Stimulated activated CD8-positive, alpha-beta memory T cell treated with anti-CD3 and anti-CD28 coated beads, Interleukin-15, amount 100 ng/mL, for 1 hour (primary cell): ENCODE measurements at places on chromosomes 1 and 21.

GRCh38 chr1:65791801-65792668 is 660 bp upstream of the PDE4B start:
- no peak for DNase-seq

- no peak for DNase-seq
Observed at GRCh38 chr1:231684356-231685244, 58.0 kb downstream of the DISC1 start.

DNA sequence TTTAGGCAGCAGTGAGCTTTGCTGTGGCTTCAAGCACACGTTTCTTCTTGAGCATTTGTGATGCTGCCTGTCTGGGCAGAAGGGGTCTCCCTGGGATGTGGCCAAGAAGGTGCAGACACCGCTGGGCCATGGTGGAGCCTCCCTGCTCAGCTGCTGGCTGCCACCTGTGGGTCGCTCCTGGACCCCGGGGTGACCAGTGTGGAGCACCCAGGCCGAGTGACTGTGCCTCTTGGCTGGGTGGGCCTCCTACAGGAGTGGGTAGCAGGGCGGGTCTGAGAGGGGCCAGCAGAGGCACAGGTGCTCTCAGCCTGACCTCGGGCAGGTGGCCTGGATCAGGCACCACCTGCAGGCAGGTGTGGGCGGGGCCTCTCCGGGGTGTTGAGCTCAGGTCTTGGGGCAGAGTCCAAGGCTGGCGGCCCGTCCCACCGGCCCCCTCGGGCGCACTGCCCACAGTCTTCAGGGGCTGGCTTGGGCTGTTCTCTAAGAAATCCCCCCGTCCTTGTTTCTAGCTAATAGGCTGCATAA is 42.0 kb upstream of the COL6A1 start:
- DNase-seq: no peak

DNA sequence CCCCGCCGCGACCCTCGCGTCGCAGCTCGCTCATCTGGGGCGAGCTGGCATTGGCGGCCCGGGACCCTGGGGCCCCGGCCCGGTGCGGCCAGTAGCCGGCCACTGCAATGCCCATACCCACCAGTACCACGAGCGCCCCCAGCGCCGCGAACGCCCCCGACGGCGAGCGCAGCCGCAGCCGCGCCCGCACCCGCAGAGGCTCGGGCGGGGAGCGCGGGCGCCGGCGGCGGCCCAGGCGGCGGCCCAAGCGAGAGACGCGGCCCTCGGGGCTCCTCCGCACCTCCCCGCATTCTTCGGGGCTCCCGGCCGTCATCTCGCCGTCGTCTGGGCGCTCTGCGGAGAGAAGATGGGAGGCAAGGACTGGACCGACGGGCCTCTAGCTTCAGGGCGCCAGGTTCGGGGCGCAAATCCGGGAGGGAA is 2.2 kb downstream of the TMEM200B start:
- DNase-seq: no peak

DNA sequence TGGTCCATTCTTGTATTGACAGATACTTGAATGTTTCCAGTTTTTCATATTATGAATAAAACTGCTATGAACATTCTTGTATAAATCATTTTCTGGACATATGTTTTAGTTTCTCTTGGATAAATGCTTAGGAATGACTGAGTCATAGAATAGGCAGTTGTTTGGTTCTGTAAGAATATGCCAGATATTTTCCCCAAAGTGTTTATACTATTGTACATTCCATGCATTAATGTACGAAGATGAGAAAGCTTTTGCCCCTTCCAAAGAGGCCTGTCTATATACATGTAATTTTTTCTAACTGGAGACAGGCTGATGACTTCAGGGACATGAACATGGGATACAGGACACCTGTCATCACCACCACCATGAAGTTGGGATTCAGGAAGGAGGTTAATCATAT is 11.3 kb downstream of the NBPF3 start:
- no peak for DNase-seq

- DNase-seq: no peak
Observed at GRCh38 chr1:66359269-66359668, 174.7 kb upstream of the SGIP1 start.

DNA sequence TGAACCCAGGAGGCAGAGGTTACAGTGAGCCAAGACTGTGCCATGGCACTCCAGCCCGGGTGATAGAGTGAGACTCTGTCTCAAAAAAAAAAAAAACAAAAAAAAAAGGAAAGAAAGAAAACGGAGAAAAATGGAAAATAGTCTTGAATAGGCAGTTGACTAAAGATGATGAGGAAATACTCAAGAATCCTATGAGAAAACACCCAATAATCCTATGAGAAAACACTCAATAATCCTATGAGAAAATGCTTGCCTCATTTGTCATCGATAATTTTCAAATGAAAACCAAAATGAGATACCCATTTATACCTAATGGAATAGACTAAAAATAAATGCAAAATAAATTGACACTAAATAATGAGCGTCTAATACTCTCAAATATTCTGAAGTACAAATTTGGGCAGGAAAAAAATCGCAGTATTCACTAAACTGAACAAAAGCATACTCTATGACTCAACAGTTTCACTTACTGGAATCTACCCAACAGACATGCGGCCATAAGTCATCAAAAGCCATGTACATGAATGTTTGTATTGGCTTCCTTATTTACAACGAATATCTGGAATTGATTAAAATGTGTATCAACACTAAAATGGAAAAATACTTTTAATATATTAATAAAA is 733.9 kb upstream of the CHRM3 start:
- DNase-seq: no peak

- DNase-seq: no peak
Observed at GRCh38 chr1:218763538-218763937, 410.1 kb upstream of the LYPLAL1 start.

DNA sequence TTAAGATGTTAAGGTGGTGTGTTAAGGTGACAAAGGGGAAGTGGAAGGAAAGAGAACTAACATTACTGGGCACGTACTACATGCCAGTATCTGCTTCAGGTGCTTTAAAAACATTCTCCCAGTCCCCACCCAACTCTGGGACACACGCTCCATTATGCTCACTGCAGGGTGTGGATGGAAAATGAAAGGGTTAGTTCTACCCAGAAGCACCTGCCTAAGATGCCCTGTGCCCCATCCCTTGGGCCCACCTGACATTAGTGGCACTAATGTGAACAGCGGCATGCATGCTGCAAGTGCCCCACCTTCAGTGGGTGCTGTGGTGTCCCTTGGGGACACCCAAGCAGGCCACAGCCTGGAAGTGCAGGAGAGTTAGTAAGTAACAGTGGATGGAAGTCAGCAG is 82.9 kb upstream of the CXADR start:
- no peak for DNase-seq

DNA sequence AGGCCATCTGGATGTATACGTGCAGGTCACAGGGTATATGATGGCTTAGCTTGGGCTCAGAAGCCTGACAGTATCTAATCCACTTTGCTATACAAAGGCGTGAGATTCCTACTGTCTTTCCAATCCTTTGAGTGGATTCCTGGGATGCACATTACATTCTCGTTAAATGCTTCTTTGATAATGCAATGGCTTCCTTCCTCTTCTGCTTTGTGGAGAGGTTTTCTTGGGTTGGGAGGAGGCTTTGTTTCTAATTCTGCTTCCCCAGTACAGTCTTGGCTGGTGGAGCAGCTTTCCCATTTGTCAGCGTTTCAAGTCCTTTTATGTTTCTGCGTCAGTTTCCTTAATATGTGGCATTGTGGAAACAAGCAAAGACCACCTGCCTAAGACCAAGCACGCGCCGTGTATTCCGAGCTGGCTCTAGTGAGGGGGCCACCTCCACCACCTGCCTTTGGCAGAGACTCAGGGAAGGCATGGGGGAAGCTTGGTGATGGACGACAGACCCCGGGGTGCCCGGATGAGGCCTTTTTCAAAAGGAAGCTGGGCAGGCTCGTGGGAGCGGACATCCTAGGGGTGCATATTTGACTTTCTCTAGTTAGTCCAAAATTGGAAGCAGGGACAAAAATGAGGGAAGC is 72.7 kb downstream of the WDR4 start:
- no peak for DNase-seq

DNA sequence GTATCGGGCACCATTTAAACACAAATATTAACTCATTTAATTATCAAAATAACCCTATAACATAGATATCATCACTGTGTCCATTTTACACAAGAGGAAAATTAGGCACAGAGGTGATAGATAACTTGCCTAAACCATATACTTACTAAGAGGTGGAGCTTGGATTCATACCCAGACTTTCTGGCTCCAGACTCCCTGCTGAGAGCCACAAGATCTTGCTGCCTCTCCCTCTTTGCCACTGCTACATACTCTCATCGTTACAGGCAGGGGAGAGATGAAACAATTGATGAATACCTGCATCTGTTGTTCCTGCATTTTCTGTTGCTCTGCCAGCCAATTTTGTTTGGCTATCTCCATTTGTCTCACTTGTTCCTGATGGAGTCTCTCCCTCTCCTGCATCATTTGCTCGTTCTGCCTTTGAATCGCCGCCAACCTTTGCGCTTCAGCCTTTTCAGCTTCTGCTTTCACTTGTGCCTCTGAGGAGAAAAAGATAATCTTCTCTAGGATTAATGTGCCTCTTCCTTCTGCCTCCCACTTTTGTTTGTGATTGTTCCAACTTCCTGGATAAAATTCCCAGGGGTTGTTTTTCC is 10.6 kb downstream of the GBP5 start:
- DNase-seq: no peak

DNA sequence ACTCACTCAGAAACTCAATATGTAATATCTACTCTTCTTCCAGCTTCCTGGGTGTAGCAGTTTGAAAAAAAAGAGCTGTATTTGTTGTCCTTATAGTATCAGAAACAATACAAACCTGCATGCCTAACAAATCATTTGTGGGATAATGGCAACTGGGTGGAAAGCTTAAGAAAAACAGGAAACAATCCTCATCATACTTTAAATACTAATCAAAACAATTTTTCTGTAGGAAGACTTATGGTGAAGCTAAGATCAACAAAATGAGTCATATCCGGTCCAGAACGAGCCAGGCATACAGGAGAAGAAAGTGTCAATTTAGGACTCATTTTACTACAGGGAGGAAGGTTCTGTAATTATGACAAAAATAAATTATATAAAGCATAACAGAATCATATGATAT is 181.8 kb upstream of the ADGRL4 start:
- no peak for DNase-seq

GRCh38 chr1:225253784-225254183 is 174.1 kb downstream of the LBR start:
- DNase-seq: no peak

- DNase-seq: no peak
Observed at GRCh38 chr1:67257173-67257535, 50.5 kb upstream of the IL12RB2 start.

GRCh38 chr1:27725374-27726172 is at the start of gene FAM76A:
TSS of gene FAM76A (plus strand) at chr1:27725961. CDS start at chr1:27726081, 120 bp downstream.
- peak; percentile 99 for DNase-seq

- peak; percentile 51 for DNase-seq
Observed at GRCh38 chr1:111204201-111204982, 3.9 kb upstream of the DENND2D start.

DNA sequence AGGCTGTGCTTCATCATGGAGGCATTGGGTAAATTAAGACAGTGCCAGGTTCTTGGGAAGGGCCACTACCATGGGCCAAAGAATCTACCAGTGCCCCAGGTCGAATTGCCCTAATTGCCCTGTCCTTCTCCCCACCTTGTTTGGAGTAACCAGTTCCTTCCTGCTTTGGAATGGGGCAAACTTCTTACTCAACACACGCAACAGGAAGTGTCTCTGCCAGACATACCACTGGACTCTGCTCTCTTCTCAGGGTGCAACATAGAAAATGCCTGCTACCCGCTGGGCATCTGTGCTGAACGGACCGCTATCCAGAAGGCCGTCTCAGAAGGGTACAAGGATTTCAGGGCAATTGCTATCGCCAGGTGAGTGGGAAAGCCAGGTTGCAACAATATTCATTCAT is 15.8 kb downstream of the CDA start:
- DNase-seq: no peak

GRCh38 chr21:40717028-40717427 is 129.9 kb downstream of the DSCAM start:
- DNase-seq: no peak

GRCh38 chr1:58006421-58007046 is 540.0 kb downstream of the OMA1 start:
- no peak for DNase-seq

GRCh38 chr1:229191066-229191674 is 79.7 kb upstream of the RAB4A start:
- DNase-seq: no peak

GRCh38 chr1:9824702-9825089 is 931 bp upstream of the CLSTN1 start:
- no peak for DNase-seq

DNA sequence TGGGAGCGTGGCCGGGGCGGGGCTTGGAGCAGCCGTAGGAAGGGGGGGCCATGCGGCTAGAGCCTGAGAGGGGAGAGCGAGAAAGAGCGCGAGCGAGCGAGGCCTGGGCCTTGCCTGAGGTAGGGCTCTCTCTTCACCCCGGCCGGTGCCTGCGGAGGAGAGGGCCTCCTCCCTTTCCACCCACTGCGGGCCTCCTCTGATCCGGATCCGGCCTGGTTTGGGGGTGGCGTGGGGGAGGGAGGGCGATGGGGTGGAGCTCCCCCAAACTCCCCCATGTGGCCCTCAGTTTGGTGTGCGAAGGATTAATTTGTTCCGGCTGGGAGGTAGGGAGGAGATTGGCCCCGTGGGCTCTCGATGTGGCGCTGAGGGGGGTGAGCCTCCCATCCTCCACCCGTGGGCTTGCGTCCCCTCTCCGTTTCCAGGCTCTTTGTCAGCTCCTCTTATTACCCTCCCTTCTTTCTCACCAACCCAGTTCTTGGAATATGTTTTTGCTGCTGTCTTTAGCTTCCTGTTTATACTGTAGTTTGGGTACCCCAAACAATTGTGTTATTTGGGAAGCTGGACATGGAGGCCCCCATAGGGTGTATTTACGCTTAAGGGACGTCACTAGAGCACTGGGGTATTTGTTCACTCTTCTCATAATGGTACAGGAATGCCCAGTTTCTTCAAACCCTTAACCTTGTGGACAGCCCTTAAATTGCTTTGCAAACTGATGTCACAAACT is 685 bp downstream of the UBAP2L start:
- DNase-seq: peak; percentile 46

GRCh38 chr1:164704954-164705353 is 146.0 kb downstream of the PBX1 start:
- DNase-seq: no peak

GRCh38 chr1:184210862-184211261 is 159.3 kb downstream of the TSEN15 start:
- no peak for DNase-seq

GRCh38 chr1:99751877-99752504 is 14.4 kb downstream of the FRRS1 start:
- no peak for DNase-seq

DNA sequence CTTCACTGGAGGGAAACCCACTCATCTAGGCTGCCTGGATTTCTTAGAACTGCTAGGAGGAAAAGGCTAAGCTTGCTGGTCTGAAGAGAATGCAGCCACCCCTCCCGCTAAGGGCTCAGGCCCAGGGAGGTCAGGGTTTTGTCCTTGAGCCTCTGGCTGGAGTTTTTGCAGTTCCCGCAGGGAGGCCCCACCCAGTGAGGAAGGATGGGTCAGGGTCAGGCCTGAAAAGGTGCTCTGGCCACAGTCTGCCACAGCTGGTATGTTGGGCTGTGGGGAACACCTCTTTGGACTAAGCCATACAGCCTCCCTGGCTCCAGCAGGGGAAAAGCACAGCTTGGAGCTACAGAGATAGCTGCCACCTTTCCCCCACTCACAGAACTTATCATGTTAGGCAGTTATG is 71.4 kb upstream of the PAPPA2 start:
- no peak for DNase-seq
